ENCODE measurements at places on chromosomes 5 and 9.
A peak's percentile ranks its signal among the peaks of the same experiment; 100 is the strongest.

DNA sequence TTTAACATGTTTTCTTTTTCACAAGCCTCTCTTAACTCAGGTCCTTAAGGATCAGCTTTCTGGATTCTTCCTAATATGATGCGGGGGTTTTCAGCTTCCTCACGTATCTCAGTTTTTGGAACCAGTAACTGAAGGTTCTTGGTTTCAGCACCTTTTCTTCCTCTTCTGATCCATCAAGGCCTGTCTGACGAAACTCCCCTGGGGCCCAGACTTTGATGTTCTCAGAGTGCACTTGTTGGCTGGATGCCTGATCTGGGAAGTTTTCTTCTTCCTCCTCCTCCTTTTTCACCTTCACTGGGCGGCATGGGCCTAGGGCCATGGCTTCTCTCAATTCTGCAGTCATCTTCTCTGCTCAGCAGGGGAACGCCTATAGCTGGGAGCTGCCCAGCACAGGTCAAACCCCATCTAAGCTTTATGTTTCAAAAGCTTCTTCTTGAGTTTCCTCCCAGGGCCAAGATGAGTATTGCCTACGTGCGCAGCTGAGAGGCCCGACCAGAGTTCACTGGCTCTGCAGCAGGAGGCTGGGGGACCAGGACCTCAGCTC is 44.8 kb downstream of the GHR start:
- no peak for DNase-seq

- DNase-seq: no peak
Measured at GRCh38 chr9:134301387-134302129, 24.7 kb upstream of the RXRA start.

DNA sequence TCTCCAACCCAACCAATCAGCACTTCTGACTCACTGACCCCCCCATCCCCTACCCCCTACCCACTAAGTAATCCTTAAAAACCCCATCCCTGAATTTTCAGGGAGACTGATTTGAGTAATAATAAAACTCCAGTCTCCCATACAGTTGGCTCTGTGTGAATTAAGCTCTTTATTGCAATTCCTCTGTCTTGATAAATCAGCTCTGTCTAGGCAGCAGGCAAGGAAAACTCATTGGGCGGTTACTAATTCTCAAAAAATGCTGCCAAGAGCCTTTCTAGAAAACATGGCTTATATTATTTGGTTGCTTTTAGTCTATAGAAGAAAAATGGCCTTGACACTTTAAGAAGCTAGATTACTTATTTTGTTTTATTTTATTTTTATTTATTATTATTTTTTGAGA is 131.7 kb downstream of the SUSD1 start:
- DNase-seq: no peak

DNA sequence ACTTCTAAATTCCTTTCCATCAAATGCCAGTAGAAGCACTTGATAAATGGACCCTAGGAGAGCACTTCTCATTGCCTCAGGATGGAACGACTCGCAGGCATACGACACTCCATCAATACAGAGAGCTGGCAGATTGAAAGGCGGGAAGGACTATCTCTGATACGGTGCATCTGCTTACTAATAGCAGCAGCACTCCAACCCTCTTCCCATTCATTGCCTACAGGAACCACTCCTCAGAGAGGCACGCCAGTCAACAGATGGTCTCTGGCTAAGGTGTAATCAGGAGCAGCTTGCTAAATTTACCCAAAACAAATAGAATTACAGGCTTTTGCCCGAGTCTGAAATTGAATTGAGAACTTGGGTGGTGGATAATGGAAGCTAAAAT is 168.1 kb downstream of the EFNA5 start:
- no peak for DNase-seq

DNA sequence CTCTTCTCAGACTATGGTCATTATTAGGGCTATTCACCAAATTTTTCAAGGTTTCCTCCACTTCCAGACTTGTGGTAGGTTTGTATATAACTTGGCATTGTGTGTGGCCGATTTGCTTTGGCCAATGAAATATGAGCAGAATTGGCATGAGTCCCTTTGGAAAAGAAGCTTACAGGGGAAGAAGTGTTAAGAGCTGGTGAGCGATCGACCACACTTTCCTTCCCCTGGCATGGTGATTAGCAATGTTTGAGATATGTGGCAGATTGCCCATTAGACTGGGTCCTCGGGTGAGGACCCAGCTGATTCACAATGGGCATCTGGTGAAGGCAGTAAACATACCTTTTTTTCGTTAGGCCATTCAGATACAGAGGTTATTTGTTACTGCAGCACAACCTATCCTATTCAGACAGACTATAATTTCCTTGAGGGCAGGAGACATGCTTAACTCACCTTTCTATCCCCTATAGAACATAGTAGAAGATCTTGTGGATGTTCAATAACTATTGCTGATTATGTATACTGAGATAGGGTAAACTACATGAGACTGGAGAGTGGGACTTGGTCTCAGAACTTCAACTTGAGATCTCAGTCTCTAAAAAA is 62.8 kb upstream of the KLF9 start:
- no peak for DNase-seq

GRCh38 chr5:88671106-88671504 is 211.9 kb downstream of the MEF2C start:
- no peak for DNase-seq

DNA sequence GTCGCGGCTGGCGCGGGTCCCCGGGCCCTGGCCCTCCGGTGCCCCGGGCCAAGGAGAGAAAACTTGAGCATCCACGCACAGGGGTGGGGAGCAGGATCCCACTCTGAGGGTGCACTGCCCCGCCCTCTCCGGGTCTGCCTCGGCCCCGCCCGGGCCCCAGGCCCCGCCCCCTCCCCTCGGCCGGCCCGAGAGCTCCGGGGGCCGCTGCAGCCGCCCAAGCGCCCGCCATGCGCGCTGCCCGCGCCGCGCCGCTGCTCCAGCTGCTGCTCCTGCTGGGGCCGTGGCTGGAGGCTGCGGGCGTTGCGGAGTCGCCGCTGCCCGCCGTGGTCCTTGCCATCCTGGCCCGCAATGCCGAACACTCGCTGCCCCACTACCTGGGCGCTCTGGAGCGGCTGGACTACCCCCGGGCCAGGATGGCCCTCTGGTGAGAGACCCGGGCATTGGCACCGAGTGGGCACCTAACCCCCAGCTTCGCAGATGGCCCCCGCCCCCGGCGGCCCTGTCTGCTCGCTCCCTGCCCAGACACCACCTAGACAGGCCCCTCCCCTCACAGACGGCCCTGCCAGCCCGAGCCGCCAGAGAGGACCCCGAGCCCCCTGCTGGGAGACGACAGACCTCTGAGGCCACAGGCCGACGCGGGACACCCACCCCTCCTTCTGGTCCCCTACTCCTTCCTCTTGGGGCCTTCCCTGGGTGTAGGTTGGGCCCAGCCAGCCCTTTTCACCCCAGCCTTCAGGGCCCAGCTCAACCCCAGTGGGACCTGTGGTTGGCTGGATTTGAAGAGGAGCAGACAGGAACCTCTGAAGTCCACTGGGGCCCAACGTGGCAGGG is at the start of gene CERCAM:
CERCAM (plus strand) TSS at position 207 of the 831 bp plus-strand sequence; CDS start at position 228, 21 bp downstream.
- DNase-seq: peak; percentile 82

DNA sequence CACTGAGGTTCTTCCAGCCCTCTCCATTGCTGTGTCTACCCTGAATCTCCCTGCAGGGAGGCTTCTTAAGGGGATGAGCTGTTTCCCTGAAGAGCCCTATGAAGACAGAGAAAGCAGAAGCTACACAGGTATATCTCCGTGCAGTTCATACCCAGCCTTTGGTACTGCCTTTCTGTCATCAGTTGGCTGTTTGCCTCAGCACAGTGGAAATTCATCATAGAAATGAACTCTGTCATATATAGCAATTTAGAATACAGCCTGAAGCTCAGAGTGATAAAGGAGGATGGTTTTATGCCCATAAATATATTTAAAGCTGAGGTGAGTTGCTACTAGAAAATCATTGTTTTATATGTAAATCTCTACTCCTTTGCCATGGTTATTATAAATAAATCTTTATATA is 42.6 kb upstream of the KCNN2 start:
- no peak for DNase-seq

- no peak for DNase-seq
Measured at GRCh38 chr9:13726746-13727145, 447.3 kb upstream of the MPDZ start.

DNA sequence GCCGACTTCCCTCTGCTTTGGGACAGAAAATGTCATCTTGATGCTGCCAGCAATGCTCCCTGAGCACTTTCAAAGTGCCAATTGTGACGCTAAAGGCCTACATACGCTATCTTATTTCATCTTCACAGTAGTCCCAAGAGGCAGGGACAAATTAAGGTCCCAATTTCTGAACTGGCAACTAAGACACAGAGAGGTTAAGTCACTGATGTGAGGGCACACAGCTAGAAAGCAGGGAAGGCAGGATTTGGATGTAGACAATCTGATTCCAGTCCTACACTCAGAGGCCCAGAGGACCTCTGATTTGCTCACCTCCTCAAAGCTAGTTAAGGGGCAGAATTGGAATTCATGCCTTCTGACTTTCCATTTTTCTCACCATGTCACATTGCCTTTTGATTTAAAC is 249.2 kb upstream of the CLINT1 start:
- DNase-seq: no peak
